ENCODE measurements at places on chromosomes 5 and 9.

DNA sequence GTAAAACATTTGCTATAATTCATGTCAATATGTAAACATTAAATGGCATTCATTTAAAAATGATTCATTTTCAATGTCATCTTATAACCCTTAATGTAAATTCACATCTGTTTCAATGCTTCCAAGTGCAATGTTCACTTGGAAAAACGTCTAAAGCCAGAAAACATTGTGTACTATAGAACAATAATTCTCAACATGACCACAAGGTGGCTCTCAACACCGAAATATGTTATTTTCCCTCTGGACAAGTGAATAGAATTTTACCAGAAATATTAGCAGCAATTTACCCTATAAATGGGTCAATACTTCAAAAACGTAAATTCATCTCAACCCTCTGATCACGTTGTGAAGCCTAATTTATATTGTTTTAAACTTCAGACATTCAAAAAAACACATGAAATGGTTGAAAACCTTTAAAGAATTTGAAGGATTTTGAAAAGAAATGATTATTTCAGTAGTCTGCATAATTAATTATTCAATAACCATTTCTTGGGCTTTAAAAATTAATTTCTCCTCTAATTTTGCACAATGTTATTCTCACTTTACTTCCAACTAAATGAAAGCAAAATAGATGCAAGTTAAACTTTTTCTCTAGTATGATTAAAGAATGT, 11.0 kb downstream of the CDH10 start:
- DNase-seq, result peak; percentile 13

DNA sequence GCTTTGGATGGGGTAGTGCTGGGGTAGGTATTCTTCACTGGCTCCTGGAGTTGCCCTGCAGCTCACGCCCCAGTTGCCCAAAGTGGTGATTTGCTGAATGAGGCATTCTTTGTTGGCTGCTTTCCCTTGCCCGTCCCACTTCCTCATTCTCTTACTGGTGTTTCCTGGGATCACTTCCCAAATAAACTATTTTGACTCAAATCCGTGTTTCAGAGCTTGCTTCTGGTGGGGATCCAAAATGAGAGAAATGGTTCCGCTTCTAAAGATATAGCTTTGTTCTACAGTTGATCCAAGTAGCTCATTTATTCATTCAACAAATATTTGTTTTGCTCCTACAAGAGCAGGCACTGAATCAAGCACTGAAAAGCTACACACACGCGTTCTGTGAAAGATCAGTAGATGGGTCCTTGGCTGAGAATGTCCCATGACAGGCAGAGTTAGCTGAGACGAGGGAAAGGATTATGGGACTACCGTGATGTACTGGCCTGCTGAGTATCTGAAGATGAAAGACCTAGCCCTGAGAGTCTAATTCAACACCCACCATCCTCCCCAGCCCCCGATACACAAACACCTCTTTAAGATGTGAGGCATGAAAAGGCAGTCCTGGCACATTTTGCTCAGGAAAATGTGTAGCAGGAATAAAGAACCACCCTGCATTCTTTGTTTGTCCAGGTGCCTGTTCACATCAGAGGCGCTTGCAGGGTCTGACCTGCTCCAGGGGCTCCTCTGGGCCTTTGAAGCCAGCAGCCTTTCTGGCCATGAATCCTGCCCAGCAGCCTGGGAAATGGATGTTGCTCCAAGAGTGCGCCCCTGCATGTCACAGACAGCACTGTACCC, 143.1 kb upstream of the RANBP3L start:
- no peak for DNase-seq

- DNase-seq, result peak; percentile 74
Measured at GRCh38 chr9:128191406-128192046, at the start of gene CIZ1. TSS of gene CIZ1 (minus strand) at chr9:128191572. CDS start at chr9:128190857, 715 bp downstream.

DNA sequence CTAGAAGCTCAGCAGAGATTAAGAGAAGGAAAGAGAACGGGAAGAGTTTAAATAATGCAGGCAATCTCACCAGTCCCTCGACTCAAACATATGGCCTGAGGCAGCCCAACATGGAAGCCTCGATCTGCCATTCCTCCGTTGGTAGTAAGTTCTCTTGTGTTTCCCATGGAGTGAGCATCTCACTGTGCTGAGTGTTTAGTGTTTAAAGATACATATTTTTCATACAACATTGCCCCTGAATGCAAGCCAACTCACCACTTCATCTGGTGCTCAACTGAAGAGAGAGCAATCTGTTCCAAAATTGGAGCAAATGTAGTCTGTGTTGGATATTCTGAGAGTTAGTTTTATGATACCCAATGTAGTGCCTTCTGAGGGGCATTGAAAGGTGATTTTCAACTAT, 171.5 kb upstream of the ATP10B start:
- no peak for DNase-seq
